ENCODE measurements at places on chromosomes 2 and 18.

DNA sequence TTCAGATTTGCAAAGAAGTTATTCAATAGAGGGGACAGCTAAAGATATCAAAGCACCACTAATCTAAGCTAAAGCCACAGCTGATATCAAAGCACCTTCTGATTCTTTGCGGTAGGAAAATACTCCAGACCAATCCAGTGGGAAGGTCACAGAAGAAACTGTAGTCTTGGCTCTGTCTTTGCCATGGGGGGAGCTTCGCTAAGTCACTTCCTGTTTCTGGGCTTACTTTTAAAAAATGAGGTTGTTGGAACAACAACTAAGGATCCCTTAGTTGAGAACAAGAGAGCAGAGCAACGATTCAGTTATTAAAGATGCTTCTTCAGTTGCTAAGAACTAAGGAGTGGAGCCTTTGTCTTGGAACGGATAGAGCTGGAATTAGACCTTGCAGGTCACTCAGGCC, 12.2 kb downstream of the LPIN1 start:
- DNase-seq, result no peak

- no peak for DNase-seq
Observed at GRCh38 chr18:23133860-23134779, 1.2 kb upstream of the CABLES1 start.

- no peak for DNase-seq
Observed at GRCh38 chr18:35344736-35345459, 678 bp upstream of the ZNF24 start.

- no peak for DNase-seq
Observed at GRCh38 chr2:176830362-176830761, 382.2 kb upstream of the HNRNPA3 start.

DNA sequence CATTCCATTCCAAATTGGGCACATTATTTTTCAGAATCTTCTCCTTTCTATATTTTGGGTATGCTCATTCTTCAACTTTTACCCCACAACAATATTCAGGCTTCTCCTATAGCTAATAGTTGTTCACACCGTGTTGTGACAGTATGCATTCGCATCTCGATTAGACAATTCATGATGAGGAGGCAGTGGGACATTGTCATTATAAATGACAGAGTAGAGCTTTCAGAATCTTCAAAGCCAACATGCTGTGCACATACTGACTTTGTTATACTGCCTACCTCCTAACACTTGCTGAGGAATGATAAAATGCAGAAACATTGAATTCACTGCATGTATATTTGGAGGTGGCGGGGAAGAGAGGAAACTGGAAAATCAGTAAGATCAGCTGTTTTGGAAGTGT, 714.2 kb downstream of the SUCLG1 start:
- DNase-seq, result no peak

DNA sequence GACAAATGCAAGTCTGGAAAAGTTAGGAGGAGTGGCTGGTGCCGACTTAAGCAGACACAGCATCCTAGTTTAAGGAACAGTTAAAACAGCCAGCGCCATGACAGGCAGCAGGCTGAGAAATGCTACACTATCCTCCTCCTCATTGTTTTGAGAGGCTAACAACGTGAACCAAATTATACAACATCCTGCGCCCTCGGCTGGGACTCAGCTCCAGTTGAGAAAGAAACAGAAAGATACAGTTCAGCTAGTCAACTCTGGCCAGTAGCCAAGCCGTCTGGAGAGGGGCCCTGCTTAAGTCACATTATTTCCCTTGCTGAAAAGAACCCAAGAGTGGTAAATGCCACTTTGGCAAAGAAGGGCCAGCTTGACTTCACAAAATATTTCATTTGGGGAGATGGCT, 90.2 kb downstream of the BCL11A start:
- no peak for DNase-seq

GRCh38 chr18:29034113-29034856, 857.4 kb upstream of the CDH2 start:
- no peak for DNase-seq

GRCh38 chr2:38159597-38159996, 83.6 kb upstream of the CYP1B1 start:
- DNase-seq, result no peak

GRCh38 chr2:78585871-78586270, 439.6 kb upstream of the REG3G start:
- no peak for DNase-seq

DNA sequence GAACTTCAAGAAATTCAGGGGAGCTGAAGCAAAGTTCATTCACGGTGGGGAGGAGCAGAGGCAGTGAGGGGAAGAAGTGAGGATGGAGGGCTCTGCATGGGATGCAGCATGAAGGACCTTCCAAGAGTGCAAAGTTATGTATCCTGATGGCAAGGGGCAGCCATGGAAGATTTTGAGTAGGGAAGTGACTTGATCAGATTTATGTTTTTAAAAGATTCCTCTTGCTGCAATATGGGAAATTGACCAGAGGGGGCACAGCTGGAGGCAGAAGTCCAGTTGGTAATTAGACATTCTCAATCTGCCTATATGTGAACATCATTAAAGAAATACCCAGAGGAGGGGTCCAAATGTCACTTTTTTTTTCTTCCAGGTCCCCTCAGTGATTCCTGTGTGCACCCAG, 21.5 kb upstream of the ANXA4 start:
- no peak for DNase-seq

DNA sequence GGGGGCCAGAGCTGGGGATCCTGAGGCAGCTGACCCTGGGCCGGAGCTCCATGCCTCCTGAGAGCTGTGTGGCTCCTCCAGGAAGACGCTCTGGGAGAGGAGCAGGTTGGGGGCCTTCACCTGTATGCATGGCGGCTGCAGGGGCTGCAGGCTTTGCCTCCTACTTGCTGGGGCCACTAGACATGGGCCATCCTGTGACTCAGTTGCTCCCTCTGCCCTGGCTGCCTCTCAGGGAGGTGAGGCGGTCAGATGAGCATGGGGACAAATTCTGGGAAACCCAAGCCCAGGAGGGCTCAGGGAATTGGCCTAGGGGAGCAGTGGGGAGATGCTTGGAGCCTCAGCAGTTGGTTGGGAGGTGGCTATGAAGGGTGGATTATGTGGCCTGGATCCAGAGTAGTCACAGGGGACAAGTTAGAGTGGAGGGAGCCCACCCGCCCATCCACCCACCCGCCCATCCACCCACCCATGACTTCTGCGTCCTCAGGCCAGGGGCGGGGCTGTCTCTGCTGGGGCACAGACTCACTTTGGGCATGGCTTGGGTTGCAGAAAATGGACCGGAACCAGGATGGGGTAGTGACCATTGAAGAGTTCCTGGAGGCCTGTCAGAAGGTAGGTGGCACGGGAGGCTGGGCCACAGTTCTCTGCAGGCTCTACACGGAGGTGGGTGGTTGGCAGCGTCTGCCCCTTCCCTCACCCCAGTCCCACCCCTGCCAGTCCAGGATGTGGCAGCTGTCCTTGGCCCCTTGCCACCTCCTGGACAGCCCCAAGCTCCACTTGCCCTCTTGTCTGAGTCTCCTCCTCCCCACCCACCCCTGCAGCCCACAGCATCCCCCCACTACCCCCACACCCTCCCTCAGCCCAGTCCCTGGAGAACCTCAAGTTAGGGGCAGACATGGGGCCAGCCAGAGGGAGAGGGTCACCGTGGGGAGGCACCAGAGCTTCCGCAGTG, 19.5 kb upstream of the FAHD2A start:
- DNase-seq, result no peak

- no peak for DNase-seq
Observed at GRCh38 chr18:35588995-35589394, 7.5 kb downstream of the GALNT1 start.

DNA sequence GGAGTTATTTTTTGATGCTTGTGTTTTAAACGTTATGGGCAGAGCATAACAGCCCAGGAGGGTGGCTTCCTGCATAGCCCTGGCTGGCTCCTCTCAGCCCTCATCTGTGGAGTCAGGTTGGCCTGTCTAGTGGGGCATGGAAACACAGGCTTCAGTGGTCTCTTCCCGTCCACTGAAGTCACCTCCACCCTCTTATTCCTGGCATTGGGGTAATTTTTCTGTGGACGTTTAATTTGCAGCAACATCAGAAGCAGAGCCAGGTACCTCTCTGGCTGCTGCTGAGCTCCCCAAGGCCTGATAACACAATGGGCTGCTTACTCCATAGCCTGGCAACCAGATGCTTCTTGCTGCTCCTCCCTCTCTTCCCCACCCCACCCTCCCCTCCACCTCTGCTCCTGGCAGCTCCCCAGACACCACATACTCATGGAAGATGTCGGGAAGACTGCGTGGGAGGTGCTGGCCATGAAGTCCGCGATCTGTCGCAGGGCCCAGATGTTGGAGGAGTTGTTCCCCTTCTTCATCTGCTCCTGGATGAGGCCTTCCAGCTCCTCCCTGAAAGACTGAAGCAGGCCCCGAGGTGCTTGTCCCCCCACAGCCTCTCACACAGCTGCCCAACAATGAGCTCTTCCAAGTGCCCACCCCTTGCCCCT, 64.0 kb downstream of the ADD2 start:
- DNase-seq, result no peak

DNA sequence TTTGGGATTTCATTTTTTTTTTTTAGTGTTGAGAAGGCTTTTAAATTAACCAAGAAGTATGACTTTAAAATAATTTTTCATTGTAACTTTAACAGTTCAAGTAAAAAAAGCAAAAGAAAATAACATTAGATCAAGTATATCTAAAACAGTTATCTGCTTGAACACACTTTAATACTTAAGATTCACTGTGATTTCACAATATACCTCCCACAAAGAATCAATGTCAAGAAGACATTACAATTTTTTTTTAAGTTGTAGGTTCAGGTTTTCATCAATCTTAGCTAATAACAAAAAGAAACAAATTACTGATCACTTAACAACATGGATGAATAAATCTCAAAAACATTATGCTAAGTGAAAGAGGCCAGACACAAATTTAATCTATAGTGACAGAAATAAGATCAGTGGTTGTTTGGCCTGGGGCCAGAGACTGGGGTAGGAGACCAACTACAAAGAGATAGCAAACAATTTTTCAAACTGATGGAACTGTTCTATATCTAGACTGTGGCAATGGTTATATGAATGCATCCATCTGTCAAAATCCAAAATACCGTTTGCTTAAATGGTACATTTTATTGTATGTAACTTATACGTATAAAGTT, 74.8 kb upstream of the FRZB start:
- no peak for DNase-seq

DNA sequence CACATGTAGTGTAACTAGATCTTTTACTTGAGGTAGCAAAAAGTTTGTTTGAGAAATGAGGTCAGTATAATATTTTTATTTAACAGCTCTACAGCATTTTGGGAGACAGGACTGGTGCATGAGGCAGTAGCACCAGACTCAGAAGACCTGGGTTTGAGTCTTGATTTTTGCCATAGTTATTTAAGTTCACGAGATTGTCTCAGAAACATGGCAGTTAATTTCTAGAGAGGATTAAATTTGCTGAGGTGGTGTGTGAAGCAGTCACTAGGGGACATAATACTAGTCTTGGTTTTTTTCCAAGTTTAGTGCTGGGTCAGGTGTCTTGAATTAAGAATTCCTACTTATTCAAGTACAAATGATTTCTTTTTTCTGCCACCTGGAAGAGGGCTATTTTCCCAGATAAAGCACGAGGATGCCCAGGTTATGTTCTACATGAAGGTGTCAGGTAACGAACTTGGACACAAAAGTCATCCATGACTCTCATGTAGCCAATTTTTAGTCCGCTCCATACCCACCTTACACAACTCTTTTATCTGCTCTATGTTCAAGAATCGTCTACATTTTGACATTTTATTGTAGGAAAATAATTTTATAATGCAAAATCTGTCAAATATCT, 1.4 kb downstream of the MARCHF7 start:
- no peak for DNase-seq

- DNase-seq, result no peak
Observed at GRCh38 chr2:60525899-60526298, 27.6 kb downstream of the BCL11A start.

DNA sequence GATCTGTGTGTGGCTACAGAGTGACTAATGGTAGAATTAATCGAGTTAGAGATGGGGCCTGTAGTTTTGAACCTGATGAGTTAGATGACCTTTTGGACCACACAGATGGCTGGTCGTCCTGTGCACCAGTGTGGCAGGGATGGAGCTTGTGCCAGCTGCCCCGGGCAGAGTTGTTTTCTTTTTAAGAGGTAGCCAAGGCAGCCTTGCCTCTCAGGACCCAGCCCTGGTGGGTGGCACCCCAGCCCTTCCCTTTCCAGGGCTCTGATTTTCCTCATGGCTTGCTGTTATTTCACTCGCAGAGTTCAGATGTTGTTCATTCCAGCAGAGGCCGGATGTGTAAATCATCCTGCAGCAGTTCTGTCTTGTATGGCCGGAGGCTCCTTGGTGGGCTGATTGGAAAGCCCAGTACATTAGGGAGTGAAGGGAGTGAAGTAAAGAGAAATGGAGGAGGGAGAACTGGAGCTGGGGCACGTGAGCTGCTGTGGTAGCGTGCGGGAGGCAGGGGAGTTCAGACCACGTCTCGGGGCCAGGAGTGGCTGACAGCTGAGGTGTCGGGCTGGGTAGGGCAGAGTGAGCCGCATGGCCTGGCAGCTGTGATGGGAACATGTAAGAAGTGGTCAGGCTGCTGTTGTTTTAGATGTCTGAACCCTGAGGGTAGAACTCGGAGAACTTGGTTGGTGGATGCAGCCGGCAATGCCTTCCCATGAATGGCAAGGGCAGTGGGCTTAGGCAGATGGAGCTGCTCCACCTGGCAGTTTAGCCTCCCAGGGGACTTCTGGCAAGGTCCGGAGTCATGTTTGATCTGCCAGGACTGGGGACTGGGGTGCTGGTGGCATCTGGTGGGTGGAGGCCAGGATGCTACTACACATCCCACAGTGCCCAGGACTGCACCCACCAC, 28.8 kb downstream of the ASAP2 start:
- DNase-seq, result no peak

- no peak for DNase-seq
Observed at GRCh38 chr2:207489251-207489650, 40.5 kb upstream of the CREB1 start.

- no peak for DNase-seq
Observed at GRCh38 chr2:192947352-192947751, 752.6 kb upstream of the TMEFF2 start.

DNA sequence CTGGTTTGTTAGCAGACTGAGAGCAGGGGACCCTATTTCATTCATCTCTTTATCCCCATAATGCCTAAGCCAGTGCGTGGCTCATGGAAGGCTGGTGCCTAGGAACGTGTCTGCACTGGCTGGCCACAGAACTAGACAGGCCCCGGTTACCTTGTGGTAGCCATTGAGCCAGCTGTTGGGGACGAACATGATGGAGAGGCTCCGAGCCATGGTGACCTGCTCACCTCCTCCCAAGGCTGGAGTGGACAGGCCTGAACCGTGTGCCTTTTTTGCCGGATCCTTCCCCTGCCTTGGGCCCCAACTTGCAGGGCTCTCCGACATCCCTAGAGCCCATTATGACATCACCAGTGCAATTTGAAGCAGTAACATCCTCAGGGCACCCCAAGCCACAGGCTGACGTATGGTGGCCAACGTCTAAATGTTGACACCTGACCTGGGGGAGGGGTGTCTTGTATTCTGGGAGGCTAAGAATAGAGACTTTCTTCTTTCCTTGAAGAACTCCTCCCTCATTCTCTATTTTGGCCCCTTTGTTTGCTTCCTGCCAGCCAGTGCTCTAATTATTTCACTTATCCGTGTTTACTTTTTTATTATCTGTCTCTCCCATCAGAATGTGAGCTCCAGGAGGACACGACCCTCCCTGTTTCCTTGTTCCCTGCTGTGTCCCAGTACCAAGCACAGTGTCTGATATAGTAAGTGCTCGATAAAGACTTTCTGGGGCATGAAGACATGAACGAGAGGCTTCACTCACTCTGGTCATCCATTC, 12.2 kb upstream of the DNPEP start:
- no peak for DNase-seq
